Activated CD4-positive, alpha-beta T cell treated with anti-CD3 and anti-CD28 coated beads for 24 hours (primary cell): ENCODE measurements at places on chromosomes 1 and 21.

DNA sequence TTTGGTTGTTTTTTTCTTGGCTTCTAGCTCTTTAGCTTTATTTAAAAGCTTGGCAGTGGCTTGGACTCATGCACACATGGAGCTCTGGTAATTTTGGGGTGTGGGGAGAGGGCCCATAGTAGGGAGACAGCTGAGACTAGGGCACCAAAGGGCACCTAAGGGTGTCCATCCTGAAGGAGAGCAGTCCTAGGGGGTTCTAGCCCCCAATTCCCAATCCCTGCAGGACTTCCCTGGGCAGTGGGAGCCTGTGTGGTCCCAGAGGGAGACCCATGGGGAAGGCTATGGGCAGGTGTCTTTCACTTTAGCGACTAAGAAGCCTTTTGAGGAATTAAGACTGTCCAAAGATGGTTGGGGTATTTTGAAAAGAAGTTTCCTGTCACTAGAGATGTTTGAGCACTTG lies 6.9 kb downstream of the CYP4B1 start:
- DNase-seq = no peak

DNA sequence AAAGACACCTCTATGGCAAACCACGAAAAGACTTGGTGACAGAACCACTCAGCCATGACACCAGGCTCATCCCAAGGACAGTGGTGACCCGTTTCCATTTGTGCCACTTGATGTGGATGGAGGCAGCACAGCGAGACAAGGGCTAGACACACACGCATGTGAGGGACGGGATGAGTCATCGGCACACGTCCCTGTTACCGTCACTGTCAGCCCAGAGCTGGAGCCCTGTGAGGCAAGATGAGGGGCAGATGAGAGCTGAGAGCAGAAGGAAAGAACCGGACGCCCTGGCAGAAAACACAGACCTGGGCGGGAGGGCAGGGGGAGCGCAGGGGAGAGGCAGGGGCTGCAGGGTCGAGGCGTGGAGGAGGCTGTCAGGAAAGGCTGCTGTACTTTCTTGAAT lies 57.8 kb downstream of the SIK1 start:
- no peak for DNase-seq

DNA sequence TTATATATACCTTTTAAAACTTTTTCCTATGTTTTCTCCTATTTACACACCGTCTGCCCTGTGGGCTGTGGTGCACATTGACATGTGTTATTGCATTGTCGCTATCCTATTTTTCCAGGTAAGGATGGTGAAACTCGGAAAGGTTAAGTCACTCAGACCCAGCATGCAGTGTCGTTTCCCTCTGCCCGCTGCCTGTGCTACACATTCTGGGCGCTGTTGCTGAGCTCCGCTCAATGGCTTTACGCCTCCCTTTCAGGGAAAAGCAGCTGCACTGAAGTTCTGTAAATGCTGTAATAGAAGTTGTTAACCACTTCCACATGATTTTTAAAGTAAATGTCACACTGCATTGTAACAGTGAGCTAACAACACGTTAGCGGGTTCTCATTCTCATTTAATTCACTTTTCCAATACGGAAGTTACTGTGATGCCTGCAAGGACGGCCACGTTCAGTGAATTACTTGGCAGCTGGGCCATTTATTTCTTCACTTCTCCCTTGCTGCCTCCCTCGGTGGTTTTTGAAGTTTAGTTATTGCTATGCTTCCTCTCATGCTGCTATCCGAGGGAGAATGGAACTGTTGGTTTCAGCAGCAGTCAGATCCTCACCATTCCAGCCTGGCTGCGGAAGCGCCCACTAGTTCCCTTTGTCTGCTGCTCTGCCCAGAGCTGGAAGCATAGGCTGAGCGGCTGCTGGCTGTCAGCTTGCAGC lies 288.7 kb downstream of the SPATA17 start:
- no peak for DNase-seq

DNA sequence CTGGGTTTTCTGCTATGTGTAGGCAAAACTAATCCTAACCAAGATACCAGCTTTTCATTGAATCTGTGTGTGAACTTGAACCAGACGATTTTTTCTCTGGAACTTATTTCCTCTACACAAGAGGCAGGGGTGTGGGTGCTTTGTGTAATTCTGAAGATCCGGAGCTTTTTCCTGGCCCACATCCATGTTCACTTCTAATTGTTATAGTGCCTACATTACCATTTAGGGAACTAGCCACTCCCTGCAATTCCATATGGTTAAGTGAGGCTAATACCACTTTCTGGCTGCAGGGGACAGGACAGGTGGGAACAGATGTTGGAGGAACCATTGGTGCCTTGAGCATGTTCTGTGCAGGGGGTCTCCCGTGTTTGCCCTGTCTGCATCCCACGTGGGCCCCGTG lies 83.4 kb upstream of the FMN2 start:
- DNase-seq = no peak

- no peak for DNase-seq
Observed at GRCh38 chr1:3663999-3664699, 11.8 kb downstream of the TP73 start.

DNA sequence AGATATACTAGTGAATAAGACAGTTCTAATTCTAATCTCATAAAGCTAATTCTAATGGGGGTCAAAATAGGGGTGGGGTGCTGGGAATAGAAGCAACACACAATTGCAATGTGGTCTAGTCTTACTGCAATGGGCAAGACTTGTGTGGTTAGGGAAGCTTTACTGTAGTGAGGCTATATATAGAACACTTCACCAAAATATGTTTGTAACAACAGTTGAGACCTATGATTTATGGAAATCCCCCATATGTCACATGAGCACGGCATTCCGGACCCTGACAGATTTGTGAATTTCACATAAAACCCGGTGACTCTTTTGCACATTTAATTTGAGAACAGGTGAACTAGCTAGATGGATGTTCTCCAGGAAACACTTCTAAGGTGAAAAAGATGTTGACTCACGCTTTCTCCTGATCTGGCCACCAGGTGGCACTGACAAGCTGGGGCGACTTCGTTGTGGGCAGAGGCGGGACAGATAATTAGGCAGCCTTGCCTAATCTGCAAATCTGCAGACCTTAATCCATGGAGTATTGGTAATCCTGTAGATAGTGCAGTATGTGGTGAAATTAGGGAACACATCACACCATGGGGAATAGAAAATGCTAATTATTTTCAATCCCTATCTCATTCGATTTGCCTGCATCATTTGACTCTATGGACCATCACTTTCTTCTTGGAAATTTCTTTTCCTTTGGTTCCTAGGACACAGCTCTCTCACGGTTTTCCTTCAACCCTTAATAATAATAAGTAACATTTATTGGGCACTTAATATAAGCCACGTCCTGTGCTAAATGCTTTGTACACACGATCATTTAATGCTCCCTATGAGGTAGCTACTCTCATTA lies 37.7 kb downstream of the KIAA0040 start:
- DNase-seq = peak; percentile 76

GRCh38 chr1:75092141-75092540 lies 42.0 kb upstream of the LHX8 start:
- no peak for DNase-seq

- DNase-seq = no peak
Observed at GRCh38 chr1:221276896-221277409, 397.7 kb downstream of the HLX start.

GRCh38 chr1:208885650-208886049 lies 641.5 kb upstream of the PLXNA2 start:
- DNase-seq = no peak

GRCh38 chr1:41728403-41729202 lies 190.1 kb downstream of the HIVEP3 start:
- peak; percentile 55 for DNase-seq

DNA sequence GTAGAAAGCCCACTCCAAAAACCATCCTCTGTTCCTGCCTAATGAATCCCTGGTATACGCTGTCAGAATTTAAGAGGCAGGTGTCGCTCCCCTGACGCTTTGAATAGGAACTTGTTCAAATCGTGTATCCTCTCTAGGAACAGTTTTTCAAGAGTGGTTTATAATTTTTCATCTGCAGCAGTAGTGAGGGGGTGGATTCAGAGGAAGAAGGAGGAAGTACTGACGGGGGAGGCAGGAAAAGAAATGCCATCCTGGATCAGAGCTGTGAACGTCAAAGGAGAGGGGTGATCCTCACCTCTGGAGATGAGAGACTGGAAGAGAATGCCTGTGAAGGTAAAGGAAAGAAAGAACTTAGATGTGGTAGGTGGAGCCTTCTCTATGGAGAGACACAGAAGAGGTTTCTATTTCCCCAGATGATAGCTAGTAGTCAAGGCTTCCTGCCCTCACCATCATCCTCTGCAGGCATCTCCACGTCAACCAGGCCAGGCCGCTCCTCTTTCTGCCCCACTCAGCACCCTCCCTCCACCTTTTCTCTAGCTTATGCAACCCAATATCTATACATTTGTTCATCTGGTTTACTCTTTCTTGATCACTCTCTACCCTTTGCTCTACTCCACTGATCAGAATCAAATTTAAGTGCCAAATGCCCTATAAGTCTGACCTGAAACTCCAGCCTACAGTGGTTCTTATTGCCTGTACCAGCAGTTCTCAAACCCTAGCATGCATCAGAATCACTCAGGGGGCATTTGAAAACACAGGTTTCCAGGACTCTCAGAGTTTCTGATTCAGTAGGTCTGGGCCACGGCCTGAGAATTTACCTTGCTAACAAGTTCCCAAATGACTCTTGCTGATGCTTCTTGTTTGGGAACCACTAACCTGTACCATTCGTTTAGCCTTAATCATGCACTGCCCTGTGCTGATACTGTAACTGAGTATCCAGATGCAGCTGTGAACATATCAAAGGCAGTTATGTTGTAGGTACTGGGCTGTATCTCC lies 13.1 kb upstream of the BCL9 start:
- no peak for DNase-seq

- DNase-seq = no peak
Observed at GRCh38 chr1:93749894-93750301, 68.3 kb upstream of the BCAR3 start.

DNA sequence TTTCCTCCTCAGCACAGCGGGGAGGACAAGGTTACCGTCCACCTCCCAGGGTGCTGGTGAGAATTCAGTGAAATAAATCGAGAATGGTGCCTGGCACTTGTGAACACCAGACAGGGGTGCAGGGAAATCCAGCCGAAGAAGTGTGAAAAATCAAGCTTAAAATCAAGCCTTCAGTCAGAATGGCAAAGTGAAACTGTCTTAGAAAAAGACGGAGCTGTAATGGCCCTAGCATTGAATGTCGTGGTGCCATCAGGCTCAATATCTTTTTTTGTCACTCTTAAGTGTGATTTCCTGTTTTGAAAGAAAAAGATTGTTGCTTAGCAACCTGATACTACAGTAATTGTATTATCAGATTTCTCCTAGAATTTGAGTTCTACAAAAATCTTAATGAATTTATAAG lies 22.1 kb downstream of the EDARADD start:
- no peak for DNase-seq

GRCh38 chr1:31723828-31724359 lies 20.1 kb upstream of the COL16A1 start:
- DNase-seq = no peak

GRCh38 chr1:32997381-32997891 lies 32.8 kb upstream of the RNF19B start:
- DNase-seq = no peak

GRCh38 chr1:244964112-244964971 lies 100.0 kb upstream of the HNRNPU start:
- no peak for DNase-seq

GRCh38 chr1:227949954-227950734 lies 2.4 kb upstream of the WNT9A start:
- no peak for DNase-seq

DNA sequence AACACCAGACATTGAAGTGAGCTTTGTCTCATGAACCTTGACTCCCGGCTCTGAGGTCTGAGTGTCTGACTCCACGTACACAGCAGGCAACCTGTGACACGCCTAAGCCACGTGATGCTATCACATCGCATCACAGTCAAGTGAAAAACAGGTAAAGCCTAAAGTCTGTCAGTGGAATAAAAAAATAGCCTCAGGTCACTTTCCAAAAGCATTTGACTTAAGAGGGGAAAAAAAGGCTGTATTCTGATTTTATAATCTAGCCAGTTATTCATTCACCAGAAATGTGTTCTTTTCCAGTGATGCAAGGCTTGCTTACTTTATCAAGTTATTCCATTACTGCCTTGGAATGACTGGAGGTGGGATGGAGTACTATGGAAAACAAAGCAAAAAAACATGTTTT lies 163.2 kb upstream of the HMCN1 start:
- DNase-seq = no peak

GRCh38 chr1:51933344-51933743 lies 54.8 kb upstream of the NRDC start:
- no peak for DNase-seq

DNA sequence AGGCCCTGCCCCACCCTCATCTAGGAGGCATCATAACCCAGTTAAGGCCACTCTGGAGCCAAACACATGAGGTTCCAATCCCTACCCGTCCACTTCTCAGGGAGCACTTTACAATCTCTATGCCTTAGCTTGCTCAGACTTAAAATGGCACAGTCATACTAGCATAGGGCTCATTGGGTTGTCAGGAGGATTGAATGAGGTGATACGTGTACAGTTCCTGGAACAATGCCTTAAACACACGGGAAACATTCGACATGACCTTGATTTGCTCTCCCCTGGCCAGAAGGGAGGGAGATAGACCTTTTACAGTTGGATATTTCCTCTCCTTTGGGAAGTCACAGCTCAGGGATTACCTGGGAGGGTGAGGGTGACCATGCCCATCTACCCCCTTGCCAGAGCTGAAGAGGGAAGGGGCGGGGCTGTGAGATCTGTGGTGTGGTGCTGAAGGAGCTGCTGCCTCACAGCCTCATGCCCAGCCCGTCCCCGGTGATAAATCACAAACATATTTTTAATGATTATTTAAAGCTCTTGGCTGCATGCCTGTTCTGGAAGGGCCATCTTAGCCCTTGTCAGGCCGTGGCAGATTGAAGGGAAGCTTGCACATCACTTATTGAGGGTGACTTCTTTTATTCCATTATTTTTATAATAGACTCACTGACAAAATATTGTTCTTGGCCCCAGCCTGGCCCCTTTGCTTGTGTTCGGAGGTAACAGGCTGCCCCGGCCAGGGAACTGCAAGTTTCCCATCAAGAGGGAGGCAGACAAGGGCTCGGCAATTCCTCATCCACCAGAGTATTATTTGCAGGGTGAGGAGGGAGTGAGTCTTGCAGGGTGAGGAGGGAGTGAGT lies 83.4 kb downstream of the FOXD2 start:
- DNase-seq = no peak
